Pancreas (tissue), 10 donors: ENCODE measurements at places on chromosomes 5 and 9.

- no peak for DNase-seq
These were observed 104.0 kb upstream of the SSBP2 start for GRCh38 chr5:81854915-81855314.

DNA sequence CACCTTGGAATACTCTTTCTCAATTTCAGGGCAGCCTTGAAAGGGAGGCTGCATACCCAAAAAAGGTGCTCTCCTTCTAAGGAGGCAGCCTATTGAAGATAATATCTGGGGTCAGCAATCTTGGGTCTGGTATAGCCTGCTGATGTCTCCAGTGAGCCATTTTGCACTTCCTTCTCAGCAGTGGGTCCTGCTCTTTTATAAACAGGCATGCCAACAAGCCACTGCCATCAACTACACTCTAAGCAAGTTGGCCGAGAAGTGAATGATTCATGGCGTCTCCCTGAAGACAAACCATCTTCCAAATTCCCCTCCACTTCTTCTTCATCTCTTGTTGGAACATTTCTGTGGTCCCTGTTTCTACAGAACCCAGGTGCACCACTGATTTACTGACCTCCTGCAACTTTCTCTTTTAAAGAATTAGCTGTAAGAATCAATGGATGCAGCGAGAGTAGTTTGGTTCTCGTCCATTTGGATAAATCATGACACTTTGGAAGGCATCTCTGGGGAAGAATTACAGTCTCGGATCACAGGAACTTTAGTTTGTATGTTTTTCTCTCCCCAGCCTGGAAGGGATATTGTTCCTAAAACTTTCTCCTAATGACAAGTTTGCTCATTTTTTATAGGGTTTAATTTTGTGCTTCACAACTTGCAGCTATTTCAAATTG lies 108.3 kb downstream of the INSYN2B start:
- DNase-seq, result no peak

GRCh38 chr9:92717201-92718085 lies 47.2 kb downstream of the BICD2 start:
- DNase-seq, result no peak

GRCh38 chr5:98108497-98108896 lies 665.0 kb upstream of the RGMB start:
- no peak for DNase-seq

- no peak for DNase-seq
These were observed 599 bp downstream of the LYRM7 start for GRCh38 chr5:131171276-131171810.

- no peak for DNase-seq
These were observed 90.1 kb downstream of the THBS4 start for GRCh38 chr5:80125022-80125961.

DNA sequence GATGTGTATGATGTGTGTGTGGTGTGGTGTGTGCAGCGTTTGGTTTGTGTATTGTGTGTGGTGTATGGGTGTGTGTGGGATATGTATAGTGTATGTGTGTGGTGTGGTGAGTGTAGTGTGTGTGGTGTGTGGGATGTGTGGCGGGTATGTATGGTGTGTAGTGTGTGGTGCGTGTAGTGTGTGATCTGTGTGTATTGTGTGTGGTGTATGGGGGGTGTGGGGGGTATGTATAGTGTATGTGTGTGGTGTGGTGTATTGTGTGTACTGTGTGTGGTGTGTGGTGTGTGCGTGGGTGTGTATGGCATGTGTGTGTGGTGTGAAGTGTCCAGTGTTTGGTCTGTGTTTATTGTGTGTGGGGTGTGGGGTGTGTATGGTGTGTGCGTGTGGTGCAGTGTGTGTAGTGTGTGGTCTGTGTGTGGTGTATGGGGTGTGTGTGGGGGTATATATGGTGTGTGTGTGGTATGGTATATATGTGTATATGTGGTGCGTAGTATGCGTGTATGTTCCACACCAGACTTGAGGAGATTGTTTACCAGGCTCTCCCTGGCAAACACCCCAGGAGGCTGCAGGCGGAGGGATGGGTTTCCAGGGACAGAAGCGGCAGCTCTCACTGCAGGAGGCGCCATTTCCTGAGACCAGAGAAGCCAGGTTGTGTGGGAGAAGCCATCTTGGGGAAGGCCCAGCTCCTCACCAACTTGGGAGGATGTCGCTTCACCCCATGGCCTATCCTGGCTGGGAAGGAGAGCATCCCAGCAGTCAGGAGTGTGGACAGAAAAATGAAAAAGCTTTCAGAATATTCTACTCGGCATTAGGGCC lies 138.1 kb downstream of the NXNL2 start:
- no peak for DNase-seq

GRCh38 chr5:177410575-177410974 lies 1.2 kb upstream of the F12 start:
- DNase-seq, result no peak

DNA sequence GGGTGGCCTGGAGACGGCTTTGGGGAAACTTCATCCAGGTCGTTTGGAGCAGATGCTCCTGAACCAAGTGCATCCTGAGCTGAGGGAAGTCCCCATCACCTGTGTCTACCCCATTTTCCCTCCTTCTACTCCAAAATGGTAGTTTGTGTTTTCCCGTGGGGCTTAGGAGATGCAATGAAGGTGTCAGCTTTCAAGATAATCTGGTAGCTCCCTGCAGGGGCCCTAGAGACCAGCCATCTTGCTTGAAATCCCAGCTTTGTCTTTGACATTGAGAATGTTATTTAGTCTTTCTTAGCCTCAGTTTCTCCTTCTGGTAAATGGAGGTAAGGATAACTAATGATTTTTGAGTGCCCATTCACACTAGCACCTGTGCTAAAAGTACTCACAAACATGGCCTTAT lies 77.4 kb downstream of the WWC1 start:
- DNase-seq, result no peak

DNA sequence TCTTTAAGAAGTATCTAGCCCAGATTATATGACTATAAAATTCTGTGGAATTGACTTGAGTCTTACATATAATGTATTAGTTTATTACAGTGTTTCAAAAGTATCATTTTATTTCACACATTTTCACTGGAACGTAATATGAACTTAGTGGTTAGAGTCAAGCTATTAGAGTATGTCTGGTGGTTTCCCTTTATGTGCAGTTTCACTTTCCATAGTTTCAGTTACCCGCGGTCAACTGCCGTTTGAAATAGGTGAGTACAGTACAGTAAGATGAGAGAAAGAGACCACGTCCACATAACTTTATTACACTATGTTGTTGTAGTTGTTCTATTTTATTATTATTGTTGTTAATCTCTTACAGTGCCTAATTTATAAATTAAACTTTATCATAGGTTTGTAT lies 50.5 kb downstream of the COMMD10 start:
- DNase-seq, result no peak

GRCh38 chr5:56167519-56167918 lies 65.6 kb downstream of the ANKRD55 start:
- DNase-seq, result no peak

- DNase-seq, result no peak
These were observed 7.4 kb downstream of the KIF12 start for GRCh38 chr9:114091711-114092110.

DNA sequence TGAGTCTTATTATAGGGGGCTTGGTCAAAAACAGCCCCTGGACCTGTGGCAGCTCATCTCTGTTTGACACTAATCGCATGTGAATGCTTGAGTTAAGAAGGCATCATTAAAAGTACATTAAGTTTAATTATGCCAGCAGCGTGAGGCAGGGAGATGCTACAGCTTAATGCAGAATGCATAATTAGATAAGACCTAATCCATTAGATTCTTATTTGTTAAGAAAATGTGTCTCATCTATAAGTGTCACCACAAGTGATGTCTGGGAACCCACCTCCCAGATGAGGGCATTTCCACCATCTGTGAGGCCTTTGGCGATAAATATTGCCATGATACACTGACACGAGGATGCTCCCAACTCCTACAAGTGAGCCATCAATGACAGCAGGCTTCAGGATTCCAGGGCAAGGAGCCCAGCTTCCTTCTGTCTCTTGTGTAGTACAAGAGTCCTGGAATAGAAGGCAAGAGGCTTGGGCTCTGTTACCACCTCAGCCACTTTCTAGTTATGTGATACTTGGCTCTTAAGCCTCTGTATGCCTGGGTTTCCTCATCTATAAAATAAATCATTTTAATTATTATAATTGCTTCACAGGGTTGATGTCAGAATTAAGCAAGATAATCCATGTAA lies 202.7 kb downstream of the FAM114A2 start:
- no peak for DNase-seq

DNA sequence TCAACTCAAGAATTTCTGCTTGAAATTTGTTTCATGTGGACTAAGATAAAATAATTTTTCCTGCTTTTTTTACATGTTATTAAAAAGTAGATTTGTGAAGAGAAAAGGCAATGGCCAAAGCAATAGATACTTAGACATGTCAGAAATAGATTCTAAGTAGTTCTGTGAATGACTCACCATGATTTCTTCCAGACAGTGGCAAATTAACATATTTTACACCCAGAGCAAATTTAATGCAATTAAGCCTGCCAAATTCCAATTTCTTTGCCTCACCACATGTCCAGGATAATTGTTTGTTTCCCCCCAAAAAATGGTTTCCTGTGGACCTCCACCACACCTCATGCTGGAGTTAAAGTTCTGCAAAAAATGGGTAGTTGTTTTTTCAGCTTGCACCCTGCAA lies 651.4 kb downstream of the CETN3 start:
- no peak for DNase-seq

- DNase-seq, result no peak
These were observed 16.5 kb upstream of the FBXL7 start for GRCh38 chr5:15483351-15484097.

DNA sequence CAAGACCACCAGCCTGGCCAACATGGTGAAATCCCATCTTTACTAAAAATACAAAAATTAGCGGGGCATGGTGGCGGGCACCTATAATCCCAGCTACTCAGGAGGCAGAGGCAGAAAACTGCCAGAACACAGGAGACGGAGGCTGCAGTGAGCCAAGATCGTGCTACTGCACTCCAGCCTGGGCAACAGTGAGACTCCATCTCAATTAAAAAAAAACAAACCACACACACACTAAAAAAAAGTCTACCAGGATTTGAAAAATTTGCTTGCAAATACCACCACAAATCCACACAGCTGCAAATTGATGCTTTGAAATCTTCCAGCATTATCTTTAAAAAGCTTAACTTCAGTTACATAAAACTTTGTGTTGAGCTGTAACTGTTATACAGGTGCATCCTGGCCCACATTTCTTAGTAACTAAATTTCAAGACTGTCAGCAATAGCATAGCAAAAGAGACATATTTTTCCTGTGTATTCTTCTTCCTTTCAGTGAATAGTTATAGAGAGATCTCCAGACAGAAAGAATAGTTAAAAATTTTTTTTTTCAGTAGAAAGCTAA lies 6.8 kb downstream of the CHD1 start:
- DNase-seq, result no peak
